ENCODE measurements at places on chromosomes 12 and 14.

- DNase-seq, result no peak
These were observed at the start of gene PPP1R1A for GRCh38 chr12:54588110-54588889. Gene PPP1R1A, minus strand, starts transcription at chr12:54588659. Its CDS starts 171 bp downstream, at chr12:54588488.

GRCh38 chr14:56730538-56731145 lies 79.6 kb downstream of the OTX2 start:
- DNase-seq, result no peak

- no peak for DNase-seq
These were observed 1.7 kb downstream of the SOS2 start for GRCh38 chr14:50229681-50230080.

GRCh38 chr12:96404696-96405095 lies 4.5 kb upstream of the CDK17 start:
- DNase-seq, result no peak

- no peak for DNase-seq
These were observed 7.0 kb downstream of the RNASE10 start for GRCh38 chr14:20512177-20512905.

DNA sequence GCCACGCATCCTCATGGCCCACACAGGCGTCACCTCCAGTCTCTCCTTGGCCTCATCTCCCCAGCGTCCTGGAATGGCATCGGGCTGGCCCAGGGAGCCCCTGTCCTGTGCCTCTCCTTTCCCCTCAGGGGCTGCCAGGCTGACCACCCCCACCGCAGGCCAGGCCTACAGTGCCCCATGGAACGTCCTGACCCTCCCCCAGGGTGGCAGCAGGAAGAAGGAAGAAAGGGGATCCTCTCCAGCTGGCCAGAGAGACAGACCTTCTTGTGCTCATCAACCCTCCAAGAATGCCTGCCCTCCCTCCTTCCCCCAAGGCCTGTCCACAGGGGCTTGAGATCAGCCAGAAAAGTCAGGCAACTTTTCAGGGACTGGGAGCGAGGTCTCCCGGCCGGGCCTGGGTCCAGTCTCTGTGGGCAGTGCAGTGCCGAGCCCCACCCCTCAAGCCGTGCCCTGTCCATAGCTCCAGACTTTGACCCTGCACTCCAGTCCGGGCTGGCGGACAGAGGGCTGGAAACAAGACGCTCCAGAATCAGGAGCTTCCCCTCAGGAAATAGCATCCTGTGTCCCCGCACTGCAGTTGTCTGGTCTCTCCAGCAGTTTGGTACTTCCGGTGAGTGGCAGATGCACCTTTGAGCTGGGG lies at the start of gene DAO:
Gene DAO, plus strand, starts transcription at position 478 of the 640 bp plus-strand sequence. CDS start 4,915 bp downstream, outside the sequence.
- DNase-seq, result peak; percentile 58

- no peak for DNase-seq
These were observed 1241.4 kb upstream of the TMEM132C start for GRCh38 chr12:127025545-127025944.

DNA sequence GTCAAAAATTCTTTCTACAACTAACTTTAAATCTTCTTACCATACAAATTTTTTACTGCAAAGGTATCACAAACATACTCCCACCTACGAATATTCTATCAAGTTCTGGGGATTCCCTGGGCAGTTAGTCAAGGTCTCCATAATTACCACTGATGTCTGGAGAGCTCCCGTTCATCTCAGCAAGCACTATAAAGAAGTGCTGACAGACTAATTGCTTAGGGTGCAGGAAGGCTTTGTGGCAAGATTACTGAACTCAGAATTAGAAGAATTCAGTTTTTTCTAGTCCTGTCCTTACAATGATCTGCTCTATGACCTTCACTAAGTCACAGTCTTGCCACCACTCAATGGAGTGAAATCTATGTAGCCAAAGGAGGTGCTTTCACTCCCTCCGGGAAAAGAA lies 61.5 kb downstream of the DUSP16 start:
- no peak for DNase-seq

DNA sequence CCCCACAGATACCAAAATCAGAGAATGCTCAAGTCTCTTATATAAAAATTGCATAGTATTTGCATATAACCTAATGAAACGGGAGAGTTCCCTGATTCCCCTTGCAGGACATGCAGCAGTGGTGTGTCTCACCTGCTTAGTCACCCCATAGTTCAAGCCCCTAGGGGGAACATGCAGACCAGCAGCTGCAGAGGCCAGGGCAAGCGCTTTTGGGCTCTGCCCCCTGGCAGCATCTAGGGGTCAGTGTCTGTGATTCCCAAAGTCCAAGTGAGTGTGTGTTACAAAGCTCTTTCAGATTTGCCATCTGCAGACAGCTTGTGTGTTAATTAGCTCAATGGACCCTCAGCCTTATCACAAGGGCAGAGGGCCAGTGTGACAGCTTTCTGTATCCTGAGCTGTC lies 110.1 kb downstream of the DNAI7 start:
- DNase-seq, result no peak

DNA sequence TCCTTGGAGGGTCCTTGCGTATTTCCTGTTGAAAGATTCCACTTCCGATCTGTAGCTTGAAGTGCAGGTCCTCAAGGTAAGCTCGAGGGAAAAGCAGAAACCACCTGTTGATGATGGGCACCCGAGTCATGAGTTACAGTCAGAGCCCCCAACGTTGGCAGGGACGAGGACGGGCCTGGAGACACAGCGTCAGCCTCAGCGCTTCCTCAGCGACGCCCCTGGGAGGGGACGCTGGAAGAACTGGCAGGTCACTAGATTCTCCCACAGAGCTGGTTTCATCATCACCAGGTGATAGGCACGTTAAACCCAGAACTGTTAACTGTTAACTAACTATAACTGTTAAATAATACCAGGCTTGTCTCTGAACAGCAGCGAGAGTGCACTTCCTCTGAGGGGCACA lies 101.8 kb downstream of the TNFAIP2 start:
- DNase-seq, result no peak

GRCh38 chr14:64763801-64764621 lies 59.8 kb downstream of the PLEKHG3 start:
- peak; percentile 61 for DNase-seq

DNA sequence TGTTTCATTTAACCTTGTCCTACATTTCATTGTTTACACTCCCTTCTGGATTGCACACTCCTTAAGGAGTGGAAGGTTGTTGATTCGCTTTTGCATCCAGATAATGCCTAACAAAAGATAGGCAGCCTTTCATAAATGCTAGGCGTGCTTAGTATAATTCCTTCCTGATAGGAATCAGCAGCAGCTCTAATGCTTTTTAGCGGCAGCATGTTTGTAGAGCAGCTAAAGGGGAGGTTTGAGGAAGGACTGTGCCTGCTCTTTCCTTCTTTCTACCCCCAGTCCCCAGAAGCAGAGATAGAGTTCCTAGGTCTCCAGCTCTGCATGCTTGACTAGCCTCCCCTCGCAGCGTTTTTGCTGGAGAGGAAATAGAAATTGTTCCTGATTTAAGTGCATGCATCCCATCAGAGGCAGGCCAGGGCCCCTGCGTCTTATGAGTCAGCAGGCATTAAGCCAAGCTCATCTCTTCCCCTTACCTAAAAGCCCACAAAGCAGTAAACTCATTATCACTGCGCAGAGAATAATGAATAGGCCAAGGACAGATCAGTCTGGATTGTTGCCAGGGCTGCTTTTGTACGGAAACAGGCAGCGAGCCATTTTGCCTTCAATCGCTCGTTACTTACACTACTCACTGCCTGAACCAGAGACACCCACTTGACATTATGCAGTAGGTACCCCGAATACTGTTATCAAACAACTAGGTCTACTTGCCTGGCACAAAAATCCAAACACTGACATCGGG lies 14.0 kb upstream of the TBPL2 start:
- peak; percentile 50 for DNase-seq

DNA sequence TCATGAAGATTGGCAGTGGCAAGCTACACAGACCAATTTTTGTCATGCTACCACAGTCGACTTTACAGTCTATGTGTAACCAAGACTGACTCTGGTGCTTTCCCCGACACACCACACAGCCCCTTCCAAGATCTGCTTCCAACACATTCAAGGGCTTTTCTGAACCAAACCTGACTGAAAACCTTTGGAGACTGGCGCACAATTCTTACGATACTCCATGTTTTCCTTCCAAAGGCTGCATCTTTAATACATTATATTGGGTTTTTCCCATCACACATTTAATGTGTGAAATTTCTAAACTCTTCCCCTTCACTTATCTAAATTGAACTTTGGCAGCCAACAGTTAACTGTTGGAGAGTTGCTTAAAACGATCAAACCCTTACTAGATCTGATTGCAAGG lies 127.7 kb upstream of the SOX5 start:
- no peak for DNase-seq

DNA sequence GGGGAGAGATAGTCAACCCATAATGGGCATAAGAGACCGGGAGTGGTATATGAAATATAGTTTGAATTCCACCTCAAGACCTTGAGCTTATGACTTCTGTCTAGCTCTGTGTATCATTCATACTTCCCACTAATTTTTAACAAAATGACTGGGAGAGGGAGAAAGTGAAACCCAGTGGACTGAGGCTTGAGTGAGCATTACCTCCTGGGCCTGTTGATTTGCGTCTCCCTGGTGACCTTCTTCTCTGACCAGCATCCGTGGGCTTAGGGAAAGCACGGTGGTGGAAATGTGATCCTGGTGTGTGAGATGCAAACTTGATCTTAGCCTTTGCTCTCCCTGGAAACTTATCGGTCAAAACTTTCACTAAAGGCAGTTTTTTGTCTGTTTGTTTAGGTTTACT lies 207.9 kb upstream of the BCL2L14 start:
- DNase-seq, result no peak

GRCh38 chr12:116048879-116049278 lies 228.6 kb downstream of the MED13L start:
- DNase-seq, result no peak

GRCh38 chr12:26274441-26275312 lies 79.3 kb downstream of the SSPN start:
- peak; percentile 81 for DNase-seq

DNA sequence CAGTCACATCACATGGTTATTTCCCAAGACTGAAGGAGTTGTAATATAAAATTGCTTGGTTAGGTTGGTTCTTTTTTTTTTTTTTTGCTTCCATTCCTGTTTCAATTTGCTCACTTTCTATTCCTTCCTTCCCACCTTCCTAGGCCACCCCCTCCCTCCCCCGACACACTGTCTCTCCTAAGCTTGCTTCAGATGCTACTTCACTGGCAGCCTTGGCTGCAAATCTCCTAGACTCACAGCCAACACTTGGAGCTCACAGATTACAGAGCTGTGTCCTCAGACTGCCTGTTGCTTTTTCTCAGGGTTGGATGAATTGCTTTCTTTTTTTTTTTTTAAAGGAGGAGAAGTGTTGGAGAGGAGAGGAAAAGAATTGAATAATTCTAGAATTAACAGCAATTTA lies 77.3 kb upstream of the GRIN2B start:
- DNase-seq, result no peak

- no peak for DNase-seq
These were observed 20.5 kb upstream of the RPL10L start for GRCh38 chr14:46672128-46672527.

GRCh38 chr14:54123841-54124240 lies 167.2 kb upstream of the BMP4 start:
- no peak for DNase-seq

DNA sequence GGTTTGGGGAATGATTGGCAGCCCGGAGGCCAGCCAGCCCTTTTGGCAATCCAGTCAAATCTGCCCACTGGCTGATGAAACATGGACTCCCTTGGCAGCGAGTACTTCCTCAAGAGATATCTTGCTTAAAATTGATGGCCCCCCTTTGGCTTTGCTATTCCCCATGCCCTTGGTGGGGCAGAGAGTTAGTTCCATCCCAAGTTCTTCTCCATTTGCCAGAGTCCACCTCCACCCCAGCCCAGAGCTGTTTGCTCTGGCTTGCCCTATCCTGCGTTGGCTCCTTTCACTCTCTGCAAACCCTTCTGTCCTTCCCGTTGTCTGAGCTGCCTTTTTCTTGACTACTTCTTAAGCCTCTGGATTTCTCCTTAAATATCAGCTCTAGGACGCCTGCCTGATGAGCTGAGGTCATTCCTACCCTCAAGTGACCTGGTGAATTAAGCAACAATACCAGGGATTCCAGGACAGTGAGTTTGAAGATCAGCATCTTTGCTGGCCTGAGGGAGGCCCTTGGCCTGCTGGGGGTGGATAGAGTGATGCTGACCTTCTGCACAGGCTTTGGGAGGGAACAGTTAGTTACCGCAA lies 212.0 kb downstream of the CACNA1C start:
- DNase-seq, result no peak

Measured in globus pallidus (tissue), 1 donor.